ENCODE measurements at places on chromosomes 5 and 9.
A peak's percentile ranks its signal among the peaks of the same experiment; 100 is the strongest.

- DNase-seq: no peak
Measured at GRCh38 chr9:4662989-4663792, 1.1 kb downstream of the PLPP6 start.

GRCh38 chr9:37471942-37472684, 6.9 kb upstream of the ZBTB5 start:
- DNase-seq: peak; percentile 10

DNA sequence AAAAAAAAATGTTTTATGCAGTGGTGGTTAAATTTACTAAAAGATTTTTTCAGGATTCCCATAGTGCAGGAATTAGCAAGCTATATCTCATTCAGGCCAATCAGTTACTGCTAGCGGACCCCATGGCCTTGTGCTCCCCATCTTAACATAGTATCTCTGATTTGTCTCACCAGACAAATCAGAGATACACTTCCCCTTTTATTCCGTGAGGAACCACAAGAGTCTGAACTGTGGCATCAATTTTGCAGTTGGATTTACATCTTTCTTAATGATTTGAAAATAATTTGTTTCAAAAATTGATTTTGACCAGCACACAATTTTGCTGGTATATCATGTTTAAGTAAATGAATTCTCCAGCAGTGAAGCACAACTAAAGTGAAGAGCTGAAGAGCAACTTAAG, 17.9 kb downstream of the ITGA1 start:
- DNase-seq: peak; percentile 14

- peak; percentile 51 for DNase-seq
Measured at GRCh38 chr5:159184858-159185381, 24.4 kb downstream of the RNF145 start.

DNA sequence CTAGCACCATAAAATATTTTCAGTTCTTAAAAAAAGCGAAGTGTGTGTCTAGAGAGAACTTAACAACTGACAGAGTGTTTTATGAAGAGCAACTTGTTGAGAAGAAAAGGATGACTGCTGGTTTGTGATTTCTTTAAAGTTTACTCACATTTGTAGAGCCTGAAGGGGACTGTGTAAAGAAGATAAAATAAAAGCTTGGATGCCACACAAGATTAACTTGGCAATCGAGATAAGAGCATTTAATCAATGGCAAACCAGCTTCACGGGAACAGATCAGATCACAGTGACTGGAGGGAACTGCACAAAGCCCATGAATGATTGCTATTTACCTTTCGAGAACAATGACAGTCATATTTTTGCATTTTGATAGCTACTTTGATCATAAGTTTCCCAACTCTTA, 2013.1 kb upstream of the CDH9 start:
- no peak for DNase-seq

- peak; percentile 57 for DNase-seq
Measured at GRCh38 chr9:108191065-108191464, 664.7 kb downstream of the ACTL7B start.

- DNase-seq: peak; percentile 11
Measured at GRCh38 chr9:72790989-72791388, 161.9 kb downstream of the ALDH1A1 start.

DNA sequence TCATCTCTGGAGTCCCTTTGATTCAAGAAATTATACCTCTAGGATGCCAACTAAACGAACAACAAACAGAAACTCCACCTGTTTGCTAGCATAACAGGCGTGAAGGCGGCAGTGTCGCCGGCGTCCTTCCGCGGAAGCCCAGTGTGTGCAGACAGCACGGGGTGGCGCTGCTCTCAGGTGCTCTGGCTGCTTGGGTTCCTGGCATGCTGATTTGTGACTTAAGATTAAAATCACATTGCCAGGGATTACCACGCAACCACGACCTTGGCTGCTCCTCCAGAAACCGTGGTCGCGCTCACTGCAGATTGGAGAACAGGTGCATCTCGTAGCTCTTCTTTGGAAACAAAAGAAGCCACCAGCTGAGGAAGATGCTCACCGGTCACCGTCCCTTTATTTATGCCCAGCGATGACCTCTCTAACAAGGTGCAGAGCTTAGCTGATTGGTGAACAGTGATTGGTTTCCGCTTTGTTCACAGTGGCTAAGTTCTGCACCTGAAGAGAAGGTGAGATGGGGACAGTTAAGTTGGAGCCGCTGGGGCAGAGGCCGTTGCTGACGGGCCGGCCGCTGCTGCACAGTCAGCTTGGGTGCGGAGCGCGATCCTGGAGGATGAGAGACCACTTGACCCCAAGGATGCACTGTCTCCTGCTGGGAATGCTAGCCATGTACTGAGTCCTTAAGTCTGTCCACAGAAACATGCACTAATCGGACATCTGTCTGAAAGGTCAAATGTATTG, 232.3 kb downstream of the FANCC start:
- no peak for DNase-seq

- DNase-seq: peak; percentile 60
Measured at GRCh38 chr5:76958991-76959767, 6.3 kb downstream of the CRHBP start.

DNA sequence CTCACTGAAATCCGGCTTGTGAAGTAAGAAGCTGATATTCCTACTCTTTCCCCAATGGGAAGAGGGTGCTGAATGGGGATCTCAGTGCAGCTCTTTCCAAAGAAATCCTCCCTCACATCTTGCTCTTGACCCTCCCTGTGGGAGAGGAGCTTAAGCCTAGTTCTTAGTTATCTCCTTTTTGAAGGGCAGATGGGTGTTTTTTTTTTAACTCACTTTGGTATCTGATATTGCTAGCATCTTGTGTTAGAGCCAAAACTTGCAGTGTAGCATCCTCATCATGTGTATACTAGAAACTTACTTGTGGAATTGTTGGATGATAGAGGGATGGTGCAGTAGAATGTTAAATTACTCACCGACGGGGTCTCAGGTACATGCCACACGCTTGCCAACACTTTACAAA, 90.2 kb downstream of the F2RL2 start:
- no peak for DNase-seq

DNA sequence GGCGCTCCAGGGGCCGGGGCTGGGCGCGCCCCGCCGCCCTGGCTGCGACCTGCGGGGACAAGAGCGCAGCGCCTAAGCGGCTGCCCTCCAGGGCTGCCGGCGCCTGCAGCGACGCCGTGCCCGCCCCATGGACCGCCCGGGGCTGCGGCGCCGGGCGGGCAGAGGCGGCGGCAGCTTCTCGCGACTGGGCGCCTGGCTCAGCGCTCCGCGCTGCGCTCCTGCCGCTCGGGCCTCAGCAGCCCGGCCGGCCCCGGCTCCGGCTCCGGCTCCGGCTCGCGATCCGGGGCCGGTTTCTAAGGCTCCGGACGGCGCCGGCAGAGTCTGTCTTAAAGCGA, at the start of gene PITX1:
TSS of gene PITX1 (minus strand) at position 328 of the 335 bp plus-strand sequence. CDS start 347 bp downstream, outside the sequence.
- DNase-seq: no peak

GRCh38 chr5:54360089-54360488, 49.7 kb upstream of the ARL15 start:
- no peak for DNase-seq
